Activated naive CD8-positive, alpha-beta T cell treated with anti-CD3 and anti-CD28 coated beads, Interleukin-2, amount 50 U/mL, for 16 hours (primary cell): ENCODE measurements at places on chromosomes 13 and 19.

DNA sequence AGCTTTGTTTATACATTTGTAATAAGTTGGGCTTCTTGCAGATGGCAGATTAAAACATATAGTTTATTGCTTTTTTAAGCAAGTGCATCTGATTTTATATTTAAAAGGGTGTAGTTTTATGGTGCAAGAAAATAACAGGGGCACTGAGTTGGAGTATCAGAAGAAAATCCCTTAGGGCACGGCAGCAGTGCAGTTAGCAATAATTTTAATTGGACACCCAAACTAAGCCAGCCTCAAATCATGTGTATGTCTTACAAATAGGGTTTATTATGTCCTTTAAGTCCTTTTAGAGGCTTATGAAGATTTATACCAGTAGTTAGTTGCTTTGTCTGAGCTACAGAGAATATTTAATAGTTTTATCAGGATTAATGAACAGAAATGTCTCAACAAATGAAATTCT lies 57.5 kb downstream of the GPC6 start:
- no peak for DNase-seq

- no peak for DNase-seq
Measured at GRCh38 chr13:109416001-109416400, 370.4 kb downstream of the IRS2 start.

- DNase-seq, result no peak
Measured at GRCh38 chr13:78309497-78310180, 293.7 kb downstream of the POU4F1 start.

- DNase-seq, result no peak
Measured at GRCh38 chr13:39823063-39823713, 167.7 kb downstream of the COG6 start.

GRCh38 chr13:30049692-30050091 lies 199.3 kb upstream of the UBL3 start:
- no peak for DNase-seq

DNA sequence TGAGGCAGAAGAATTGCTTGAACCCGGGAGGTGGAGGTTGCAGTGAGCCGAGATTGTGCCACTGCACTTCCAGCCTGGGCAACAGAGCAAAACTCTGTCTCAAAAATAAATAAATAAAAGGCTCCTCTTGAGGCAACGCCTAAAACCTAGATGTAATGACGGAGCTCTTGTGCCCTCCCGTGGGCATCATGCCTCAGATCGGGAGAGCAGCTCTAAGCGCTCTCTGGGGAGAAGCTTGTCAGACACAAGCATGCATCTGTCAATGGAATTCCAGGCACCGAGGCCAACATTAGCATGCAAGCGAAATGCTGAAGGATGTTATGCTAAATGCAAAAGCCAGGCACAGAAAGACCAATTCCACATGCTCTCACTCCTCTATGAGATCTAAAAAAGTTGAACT lies 45.6 kb upstream of the MRI1 start:
- DNase-seq, result no peak

DNA sequence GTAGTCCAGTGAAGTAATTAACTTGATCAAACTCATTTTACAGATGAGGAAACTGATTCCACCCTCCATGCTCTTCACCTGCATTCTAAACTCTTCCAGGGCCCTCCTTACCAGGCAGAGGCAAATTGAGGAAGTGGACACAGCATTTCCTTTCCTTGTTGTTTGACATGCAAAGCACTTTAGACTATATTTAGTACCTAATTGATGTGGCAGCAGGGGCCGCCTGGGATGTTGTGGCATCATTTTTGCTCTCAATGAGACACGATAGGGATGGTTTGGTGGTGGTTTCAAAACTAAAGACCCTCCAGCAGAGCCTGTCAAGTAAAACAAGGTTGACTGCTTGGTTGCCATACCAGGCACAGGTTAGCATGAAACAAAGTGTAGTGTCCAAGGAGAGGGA lies 7.9 kb downstream of the SIPA1L3 start:
- DNase-seq, result no peak

- no peak for DNase-seq
Measured at GRCh38 chr13:46369506-46370277, 17.4 kb downstream of the RUBCNL start.

GRCh38 chr19:35767288-35768081 lies 7.9 kb upstream of the ARHGAP33 start:
- no peak for DNase-seq

DNA sequence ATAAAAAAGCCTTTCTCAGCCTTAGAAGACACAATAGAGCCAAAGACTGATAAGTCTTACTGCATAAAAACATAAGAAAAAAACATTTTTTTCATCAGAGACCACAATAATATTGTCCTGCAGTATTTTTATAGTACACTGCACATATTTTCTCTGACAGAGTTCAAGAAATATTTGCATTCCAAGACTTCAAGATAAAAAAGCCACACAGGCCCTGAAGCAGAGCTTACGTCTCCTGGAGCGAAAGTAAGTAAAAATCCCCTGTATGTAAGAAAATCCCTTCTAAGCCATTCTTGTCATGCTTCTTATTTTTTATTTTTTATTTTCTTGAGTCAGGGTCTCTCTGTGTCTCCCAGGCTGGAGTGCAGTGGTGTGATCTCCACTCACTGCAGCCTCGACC lies 755.9 kb downstream of the LIG4 start:
- no peak for DNase-seq

GRCh38 chr19:29928831-29929230 lies 13.2 kb upstream of the URI1 start:
- DNase-seq, result no peak

- no peak for DNase-seq
Measured at GRCh38 chr13:107852072-107852471, 363.3 kb downstream of the LIG4 start.

DNA sequence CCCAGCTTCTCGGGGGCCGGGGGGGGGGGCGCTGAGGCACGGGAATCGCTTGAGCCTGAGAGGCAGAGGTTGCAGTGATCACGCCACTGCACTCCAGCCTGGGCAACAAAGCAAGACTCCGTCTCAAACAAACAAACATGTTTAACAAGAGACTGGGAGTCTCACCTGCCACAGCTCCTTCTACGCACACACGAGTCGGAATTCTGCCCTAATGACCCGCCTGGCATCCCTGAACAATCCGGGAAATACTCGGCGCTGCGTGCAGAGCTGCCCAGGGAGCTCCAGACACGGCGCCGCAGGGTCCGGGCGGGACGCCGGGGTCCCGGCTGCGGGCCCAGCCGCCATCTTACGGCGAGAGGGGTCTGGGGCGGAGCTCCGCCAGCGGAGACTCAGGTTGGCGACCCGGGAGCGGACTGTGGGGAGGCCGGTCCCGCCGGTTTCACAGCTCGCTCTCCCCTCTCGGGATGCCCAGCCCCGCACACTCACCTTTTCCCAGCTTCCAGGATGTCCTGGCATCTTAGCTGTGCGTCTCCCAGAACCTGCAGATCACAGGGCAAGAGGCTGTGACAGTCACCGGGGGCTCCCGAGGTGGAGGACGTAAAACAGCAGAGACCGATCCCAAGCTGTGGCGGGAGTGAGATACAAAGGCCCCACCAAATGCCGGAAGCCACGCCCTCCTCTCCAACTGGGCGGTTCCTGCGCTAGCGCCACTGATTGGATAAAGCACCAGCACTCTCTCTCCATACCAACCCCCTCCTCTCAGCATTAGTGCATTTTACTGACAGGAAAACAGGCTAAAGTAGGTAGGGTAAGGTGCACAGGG lies 23.6 kb upstream of the ZNF724 start:
- DNase-seq, result peak; percentile 88

DNA sequence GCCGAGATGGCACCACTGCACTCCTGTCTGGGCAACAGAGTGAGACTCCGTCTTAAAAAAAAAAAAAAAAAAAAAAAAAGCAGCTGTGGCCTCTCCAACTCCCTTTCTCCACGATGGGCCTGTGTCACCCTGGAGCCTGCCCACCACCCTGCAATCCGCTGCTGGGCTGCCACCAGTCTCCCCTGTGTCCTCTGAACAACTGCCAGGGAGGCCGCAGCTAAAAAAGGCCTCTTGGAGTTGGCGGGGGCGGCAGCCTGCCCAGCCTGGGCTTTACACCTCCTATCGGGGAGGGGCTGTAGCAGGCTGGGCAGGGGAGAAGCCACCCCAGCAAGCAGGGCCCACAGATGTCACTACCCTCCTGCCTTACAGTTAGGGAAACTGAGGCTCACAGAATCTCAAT lies 3.5 kb downstream of the CDC37 start:
- DNase-seq, result no peak

- DNase-seq, result no peak
Measured at GRCh38 chr19:3457528-3458228, 22.6 kb downstream of the SMIM24 start.

DNA sequence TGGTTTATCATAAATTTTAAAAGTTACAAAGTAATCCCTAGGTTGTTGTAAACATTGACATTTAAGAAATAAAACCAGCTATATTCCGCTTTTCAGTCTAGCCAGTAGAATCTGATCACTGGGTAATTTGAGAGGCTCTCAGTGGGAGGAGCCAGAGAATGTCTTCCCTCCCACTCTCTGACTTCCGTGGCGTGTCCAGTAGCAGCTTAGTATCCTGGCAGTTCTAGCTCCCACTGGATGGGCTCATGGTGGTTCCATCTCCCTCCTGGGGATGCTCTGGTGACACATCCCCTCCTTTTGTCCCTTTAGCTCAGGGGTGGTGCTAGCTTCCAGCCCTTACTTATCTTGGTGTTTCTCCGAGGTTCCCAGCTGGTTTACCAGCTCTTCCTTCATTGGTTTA lies 34.5 kb downstream of the MTUS2 start:
- DNase-seq, result no peak

DNA sequence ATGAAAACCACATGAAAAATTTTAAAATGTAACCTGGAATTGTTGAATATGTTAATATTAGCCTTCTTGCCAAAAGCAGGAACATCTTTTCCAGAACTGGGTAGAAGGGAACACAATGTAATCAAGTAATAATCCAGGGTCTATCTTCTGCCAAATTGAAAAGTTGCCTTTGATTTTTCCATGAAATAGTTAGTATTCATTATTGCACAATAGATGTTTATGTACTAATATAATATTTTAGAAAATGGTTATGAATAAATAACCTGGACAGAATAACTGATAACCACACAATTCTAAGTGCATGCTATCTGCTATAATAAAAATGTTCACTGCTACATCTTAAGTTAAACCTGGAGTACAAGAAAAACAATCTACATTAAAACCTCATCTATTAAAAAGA lies 802.3 kb downstream of the LIG4 start:
- DNase-seq, result no peak

DNA sequence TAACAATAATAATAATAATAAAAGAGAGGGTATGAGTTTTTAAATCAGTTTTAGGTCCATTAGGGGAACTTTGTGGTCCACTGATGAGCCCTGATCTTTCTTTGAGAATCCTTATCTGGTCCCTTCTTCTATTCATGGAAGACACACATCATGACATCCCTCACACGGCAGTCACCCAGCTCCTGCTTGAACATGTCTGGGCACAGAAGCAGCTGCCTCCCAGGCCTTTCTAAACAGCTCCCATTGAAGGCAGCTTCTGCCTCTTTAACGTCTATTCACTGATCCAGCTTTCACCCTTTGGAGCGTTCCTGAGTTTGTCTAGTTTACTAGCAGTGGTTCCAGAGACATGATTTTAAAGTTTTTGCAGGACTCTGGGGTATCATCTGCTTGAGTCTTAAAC lies 42.6 kb upstream of the STK24 start:
- no peak for DNase-seq

GRCh38 chr13:37442996-37443395 lies 155.6 kb downstream of the POSTN start:
- no peak for DNase-seq

DNA sequence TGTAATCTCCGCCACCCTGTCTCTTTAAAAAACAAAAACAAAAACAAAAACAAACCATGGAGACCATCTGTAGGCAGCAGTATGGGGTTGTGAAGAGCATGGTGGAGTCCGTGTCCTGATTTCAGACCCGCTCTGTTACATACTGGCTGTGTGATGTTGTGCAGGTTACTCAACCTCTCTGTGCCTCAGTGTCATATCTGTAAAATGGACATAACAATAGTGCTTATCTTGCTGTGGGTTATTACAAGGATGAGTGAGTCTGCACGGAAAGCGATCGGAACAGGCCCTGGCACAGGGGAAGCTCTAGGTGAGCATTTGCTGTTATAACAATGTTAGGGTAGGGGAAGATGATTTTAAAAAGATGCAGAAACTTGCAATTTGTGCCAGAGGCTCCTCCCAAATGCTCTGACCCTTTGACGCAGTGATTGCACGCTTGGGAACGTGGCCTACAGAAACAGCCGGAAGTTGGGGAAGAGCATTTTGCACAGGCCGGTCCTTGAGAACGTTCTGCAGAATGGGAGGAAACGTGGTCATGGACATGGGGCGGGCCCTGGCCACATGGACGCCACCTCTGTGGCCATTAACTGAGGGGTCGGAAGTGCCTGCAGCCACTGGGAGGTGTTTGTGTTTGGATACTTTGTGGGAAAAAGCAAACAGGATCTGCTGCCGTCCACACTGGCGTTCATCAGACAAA lies 15.7 kb upstream of the SELENOW start:
- DNase-seq, result no peak

DNA sequence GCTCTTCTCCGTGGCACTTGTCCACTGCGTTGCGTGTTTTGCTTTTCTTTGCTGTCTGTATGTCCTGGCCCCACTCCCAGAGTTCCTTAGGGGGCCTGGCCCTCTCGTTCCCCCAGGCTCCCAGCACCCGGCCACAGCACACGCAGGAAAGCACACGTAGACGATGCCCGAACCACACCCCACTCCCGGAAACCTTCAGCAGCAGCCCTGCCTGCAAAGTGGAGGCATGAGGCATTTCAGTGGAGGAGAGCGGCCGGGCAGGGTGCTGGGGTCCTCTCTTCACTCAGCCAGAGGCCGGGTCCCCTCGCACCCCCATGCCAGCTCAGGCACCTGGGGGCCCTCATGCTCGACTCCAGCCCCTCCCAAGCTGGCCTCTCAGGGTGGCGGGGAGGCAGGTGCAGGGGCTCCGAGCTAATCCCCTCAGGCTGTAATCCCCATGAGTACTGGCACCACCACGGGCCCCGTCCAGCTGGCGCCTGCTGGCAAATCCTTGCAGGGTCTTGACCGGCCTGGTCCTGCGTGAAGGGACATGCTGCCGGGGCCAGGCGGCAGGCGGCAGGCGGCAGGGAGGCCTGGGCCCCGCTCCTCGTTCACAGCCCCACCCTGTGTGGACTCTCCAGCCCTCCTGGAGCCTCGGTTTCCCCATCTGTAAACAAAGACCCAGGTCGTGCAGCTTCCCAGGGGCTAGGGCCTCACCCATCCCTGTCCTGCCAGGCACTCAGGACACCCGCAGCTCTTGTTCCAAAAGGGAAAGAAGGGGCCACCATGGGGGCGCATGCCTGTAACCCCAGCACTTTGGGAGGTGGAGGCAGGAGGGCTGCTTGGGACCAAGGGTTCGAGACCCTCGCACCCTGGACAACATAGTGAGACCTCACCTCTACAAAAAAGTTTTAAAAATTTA lies 7.0 kb downstream of the PIP5K1C start:
- DNase-seq, result no peak

- no peak for DNase-seq
Measured at GRCh38 chr19:5665781-5666513, 14.4 kb downstream of the MICOS13 start.

GRCh38 chr13:44147233-44147632 lies 226.4 kb upstream of the SERP2 start:
- DNase-seq, result no peak
